ENCODE measurements at places on chromosomes 5 and 9. TPM values are rescaled to one million over a fixed set of nuclear protein-coding genes. Genes with fewer than 3 reads are reported as not detected.

DNA sequence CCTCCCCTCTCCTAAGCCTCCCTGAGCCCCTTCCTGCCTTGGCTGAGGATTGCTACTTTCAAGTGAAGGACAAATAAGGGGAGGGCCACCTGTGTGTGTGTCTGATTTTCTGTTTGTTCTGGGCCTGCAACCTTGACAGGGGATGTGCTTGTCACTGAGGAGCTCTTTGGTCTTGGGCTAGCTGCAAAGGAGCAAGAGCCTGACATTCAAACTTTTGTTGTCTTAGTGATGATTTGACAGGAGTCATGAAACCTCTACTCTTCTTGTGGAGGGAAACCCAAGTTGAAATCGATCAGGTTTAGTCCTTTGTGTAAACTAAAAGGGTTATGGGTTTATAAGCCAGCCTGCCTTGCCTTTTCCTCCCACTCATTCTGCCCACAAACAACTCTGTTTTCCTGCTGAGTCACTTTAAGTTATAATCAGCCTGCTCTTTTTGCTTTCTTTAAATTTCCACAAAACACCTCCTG, 16.9 kb downstream of the CLTA start:
- DNase-seq, result peak; percentile 49

DNA sequence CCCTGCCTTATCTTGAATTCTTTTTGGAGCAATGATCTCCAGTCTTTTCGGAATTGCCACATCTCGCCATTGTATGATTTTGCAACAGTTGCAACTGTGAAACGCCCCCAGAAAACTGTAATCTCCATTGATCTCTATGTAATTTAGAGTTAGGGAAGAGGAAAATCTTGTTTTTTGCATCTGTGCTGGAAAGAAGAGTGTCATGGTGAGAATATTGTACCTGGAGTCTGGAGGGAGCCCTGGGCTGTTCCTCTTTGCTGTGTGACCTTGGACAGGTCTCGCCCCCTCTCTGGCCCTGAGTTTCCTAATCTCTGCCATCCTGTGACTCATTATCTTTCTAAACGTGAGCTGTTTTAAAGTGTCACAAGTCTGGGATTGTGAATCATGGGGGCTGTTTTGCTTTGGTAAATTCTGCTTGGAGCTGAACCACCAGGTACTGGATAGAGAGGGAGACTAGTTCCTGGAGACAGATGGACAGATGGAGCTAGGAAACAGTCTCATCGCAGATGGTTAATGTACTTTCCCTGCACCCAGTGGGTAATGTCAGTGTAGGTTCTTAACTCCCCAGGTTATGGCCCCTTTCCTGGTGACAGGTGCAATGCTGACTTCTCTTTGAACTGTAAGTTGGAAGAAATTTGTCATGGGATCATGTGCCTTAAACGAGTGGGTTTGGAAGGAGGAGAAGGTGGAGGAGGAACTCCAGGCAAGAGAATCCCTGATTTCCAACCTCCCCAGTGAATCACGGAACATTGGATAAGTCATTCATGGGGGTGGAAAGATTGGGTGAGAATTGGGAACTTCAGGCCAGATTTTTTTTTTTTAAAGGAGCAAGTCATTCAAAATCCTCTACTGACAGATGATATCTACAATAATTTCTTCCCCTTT, 19.6 kb downstream of the PPARGC1B start:
- peak; percentile 23 for DNase-seq

DNA sequence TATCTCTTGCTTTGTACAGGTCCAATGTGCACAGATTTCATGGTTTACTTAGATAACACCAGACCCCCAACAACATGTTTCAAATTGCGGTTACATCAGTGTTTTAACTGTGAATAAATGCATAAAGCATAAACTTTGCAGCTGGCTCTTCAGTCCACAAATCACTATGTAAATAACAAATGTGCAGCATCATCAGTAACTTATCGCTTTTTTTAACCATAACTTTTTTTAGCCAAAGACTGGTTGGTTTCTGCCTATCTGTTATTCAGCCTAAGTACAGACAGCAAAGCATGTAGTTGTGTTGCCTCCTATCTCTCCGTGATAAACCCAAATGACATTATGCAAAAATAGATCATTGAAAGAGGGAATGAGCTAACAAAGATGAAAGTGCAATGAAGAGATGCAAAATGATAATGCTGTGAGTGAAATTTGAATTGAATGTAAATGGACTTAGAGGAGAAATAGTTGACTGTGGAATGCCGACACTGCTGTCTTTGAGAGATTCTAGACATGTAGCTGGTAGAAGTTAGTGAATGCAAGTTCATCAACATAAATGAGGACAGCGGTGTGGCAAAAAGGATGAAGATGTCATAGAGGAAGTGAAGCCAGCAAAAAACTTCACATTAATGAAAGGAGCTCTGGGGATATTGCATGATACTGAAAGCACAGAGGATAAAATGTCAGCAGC, 108.8 kb downstream of the PDE8B start:
- no peak for DNase-seq

GRCh38 chr9:4423207-4423610, 67.1 kb upstream of the SLC1A1 start:
- DNase-seq, result no peak

- DNase-seq, result no peak
Measured at GRCh38 chr9:74404620-74405019, 92.5 kb upstream of the RORB start.

Gene SLC36A2
- total RNA-seq, result not detected

Gene PCDHAC1
- total RNA-seq, result 5.9 TPM

Gene LCN15
- total RNA-seq, result not detected

All from astrocyte (in vitro differentiated cells and primary cell).